Activated T-helper 2 cell treated with anti-CD3 and anti-CD28 coated beads, Interferon-gamma antibody, Interleukin-2, Interleukin-4, amounts not matched to agents 10 μg/mL and 5 μg/mL and 100 μg/mL, durations not matched to agents 14 hours and 24 hours and 36 hours (primary cell): ENCODE measurements at places on chromosomes 16 and 17.
A peak's percentile ranks its signal among the peaks of the same experiment; 100 is the strongest.

DNA sequence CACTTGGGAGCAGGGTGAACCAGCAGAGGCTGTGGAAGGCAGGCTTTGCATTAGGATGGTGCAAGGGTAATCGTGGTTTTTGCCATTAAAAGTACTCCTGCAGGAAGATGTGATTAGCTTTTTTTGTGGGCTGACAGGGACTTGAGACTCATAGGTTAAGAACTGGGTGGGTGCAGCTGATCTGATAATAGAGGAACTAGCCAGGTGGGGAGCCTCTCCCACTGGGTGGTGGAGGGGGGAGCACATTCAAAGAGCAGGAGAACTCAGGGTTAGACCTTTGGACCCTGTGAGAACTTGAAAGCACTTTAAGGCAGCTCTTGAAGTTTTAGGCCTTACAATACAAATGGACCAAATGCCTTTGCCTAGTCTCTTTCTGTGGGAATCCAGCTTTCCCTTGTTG is 32.4 kb downstream of the CCL4 start:
- peaks cover 17% of the 10 kb centered on the region for H3K27me3 ChIP-seq
- no peak overlapping the region for H3K27ac ChIP-seq
- no peaks in the 10 kb centered on the region for H3K4me1 ChIP-seq
- no peak for DNase-seq

DNA sequence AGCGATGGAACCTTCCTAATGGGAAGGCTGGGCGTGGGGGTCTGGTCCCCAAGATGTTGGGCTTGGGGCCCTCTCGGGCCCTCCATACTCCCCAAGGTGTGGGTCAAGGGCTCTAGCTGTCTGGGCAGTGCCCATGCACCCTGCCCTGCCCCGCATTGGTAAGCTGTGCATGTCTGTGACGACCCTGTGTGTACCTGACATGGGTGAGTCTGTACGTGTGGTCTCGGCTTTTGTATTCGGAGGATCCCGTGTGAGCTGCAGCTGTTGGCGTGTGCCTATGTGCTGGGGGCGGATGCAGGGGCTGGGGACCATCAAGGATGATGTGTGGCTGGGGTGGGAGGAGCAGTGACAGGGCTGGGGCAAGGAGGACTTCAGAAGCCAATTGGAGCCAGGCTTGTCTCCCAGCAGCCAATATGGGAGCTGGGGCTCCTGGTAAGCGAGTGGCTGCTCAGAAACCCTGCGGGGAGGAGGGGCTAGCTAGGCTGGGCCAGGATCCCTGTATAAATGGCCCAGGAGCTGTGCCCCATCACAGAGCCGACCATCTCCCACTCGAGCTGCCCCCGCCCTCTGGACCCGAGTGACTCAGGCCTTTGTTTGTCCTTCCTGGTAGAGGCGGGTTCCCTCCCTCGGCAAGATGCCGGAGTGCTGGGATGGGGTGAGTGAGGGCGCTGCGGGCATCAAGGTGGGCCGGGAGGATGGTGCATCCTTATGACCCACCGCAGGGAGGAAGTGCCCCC is at the start of gene NDRG4:
Gene NDRG4, plus strand, starts transcription at position 529 of the 737 bp plus-strand sequence. Its CDS starts 106 bp downstream, at position 635.
- no peaks in the 10 kb centered on the region for H3K27me3 ChIP-seq
- peak within 1 kb of the TSS; percentile 79 for H3K4me3 ChIP-seq
- no peak for DNase-seq
- H3K4me1 ChIP-seq: peaks cover 14% of the 10 kb centered on the region
- H3K27ac ChIP-seq: peak within 1 kb of the TSS; percentile 33

GRCh38 chr16:23290189-23291062 is 11.7 kb upstream of the SCNN1B start:
- peaks cover 6% of the 10 kb centered on the region for H3K27me3 ChIP-seq
- DNase-seq: no peak
- no peak overlapping the region for H3K27ac ChIP-seq
- H3K4me3 ChIP-seq: no peak overlapping the region
- H3K4me1 ChIP-seq: peaks cover 10% of the 10 kb centered on the region

- no peak overlapping the region for H3K4me3 ChIP-seq
- H3K4me1 ChIP-seq: peaks cover 54% of the 10 kb centered on the region
- H3K36me3 ChIP-seq: peaks cover 40% of the 10 kb centered on the region
Observed at GRCh38 chr17:1379930-1380313, 20.1 kb downstream of the YWHAE start.

- no peak overlapping the region for H3K4me3 ChIP-seq
- no peaks in the 10 kb centered on the region for H3K27me3 ChIP-seq
- H3K4me1 ChIP-seq: no peaks in the 10 kb centered on the region
- no peak for DNase-seq
Observed at GRCh38 chr17:40209404-40210093, 9.6 kb upstream of the WIPF2 start.

GRCh38 chr16:51328733-51329132 is 177.7 kb upstream of the SALL1 start:
- H3K4me1 ChIP-seq: no peaks in the 10 kb centered on the region
- H3K36me3 ChIP-seq: no peaks in the 10 kb centered on the region
- no peak for DNase-seq
- H3K4me3 ChIP-seq: no peak overlapping the region
- H3K27ac ChIP-seq: no peak overlapping the region
- no peaks in the 10 kb centered on the region for H3K27me3 ChIP-seq

- no peaks in the 10 kb centered on the region for H3K27me3 ChIP-seq
- H3K4me1 ChIP-seq: peaks cover 15% of the 10 kb centered on the region
- peak within 1 kb of the TSS; percentile 79 for H3K27ac ChIP-seq
- DNase-seq: peak; percentile 68
Observed at GRCh38 chr17:9576521-9577372, at the start of gene CFAP52. Gene CFAP52 (plus strand): TSS chr17:9576642. CDS start chr17:9576696, 54 bp downstream.

DNA sequence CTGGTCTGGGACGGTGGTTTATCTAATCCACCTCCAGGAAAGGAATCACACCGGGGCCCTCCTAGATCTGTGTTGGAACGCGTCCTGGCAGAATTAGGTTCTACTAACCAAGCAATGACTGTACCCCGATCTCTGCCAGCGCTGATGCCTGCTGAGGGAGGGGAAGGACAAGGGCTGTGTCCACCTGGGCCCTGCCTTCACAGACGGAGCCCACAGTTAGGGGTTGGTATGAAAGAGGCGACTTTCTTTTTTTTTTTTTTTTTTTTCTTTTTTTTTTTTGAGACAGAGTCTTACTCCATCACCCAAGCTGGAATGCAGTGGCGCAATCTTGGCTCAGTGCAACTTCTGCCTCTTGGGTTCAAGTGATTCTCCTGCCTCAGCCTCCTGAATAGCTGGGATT is 9.9 kb upstream of the KRT19 start:
- H3K36me3 ChIP-seq: no peaks in the 10 kb centered on the region
- peaks cover 9% of the 10 kb centered on the region for H3K27me3 ChIP-seq
- no peak overlapping the region for H3K4me3 ChIP-seq
- H3K27ac ChIP-seq: no peak overlapping the region

DNA sequence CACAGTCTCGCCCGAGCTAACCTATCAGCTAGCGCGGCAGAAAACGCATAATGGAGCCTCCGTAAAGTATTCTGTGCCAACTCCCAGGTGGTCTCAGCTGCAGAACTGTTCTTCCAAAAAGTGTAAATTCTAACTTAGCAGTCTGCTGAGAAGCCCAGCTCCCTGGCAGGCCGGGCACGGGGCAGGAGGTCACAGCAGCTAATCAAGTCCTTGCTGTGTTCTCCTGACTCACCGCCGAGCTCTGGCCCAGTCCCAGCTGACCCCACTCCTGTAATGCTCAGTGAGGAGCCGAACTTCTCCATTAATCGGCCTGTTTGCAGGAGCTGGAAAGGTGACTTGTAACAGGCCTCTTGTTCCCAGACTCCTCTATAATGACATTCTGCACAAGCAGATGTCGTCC is 193.3 kb downstream of the IRX3 start:
- no peak overlapping the region for H3K4me3 ChIP-seq
- no peak overlapping the region for H3K27ac ChIP-seq
- no peaks in the 10 kb centered on the region for H3K36me3 ChIP-seq
- H3K27me3 ChIP-seq: no peaks in the 10 kb centered on the region
- DNase-seq: no peak

DNA sequence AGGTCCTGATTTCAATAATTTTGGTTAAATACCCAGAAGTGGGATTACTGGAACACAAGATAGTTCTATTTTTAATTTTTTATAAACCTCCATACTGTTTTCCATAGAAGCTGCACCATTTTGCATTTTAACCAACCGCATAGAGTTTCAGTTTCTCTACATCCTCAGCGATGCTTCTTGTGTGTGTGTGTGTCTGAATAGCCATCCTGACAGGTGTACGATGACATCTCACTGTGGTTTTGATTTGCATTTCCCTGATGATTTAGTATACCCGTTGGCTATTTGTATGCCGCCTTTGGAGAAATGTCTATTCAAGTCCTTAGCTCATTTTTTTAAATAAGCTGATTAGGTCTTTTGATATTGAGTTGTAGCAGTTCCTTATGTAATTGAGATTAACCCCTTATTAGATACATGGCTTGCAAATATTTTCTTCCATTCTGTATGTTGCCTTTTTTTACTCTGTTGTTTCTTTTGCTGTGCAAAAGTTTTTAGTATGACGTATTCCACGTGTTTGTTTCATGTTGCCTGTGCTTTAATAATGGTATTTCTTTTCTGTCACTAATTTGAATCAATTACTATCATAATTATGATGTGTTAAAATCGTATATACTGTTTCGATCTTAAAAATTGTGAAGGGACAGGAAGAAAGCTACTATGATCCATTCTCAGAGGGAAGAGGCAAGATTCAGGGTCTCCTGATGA is 227.2 kb upstream of the MON1B start:
- no peak overlapping the region for H3K4me3 ChIP-seq
- no peaks in the 10 kb centered on the region for H3K4me1 ChIP-seq
- H3K27ac ChIP-seq: no peak overlapping the region
- H3K27me3 ChIP-seq: peaks cover 3% of the 10 kb centered on the region
- no peaks in the 10 kb centered on the region for H3K36me3 ChIP-seq
- no peak for DNase-seq
